ENCODE measurements at places on chromosomes 2 and 18.

GRCh38 chr2:232884001-232884421 is 13.9 kb downstream of the SNORC start:
- DNase-seq = no peak

GRCh38 chr2:160474319-160474645 is 19.3 kb downstream of the RBMS1 start:
- no peak for DNase-seq

DNA sequence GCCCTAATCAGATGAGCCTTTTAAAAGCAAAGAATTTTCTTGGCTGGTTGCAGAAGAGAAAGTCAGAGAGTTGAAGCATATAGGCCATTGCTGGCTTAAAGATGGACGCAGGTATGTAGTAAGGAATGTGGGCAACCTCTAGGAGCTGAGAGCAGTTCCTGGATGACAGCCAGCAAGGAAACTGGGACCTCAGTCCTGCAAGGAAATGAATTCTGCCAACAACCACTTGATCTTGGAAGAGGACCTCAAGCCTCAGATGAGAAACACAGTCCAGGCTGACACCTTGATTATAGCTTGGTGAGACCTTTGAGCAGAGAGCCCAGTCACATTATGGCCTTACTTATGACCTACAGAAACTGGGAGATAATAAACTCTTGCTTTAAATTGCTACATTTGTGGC is 15.7 kb downstream of the PHOSPHO2 start:
- no peak for DNase-seq

DNA sequence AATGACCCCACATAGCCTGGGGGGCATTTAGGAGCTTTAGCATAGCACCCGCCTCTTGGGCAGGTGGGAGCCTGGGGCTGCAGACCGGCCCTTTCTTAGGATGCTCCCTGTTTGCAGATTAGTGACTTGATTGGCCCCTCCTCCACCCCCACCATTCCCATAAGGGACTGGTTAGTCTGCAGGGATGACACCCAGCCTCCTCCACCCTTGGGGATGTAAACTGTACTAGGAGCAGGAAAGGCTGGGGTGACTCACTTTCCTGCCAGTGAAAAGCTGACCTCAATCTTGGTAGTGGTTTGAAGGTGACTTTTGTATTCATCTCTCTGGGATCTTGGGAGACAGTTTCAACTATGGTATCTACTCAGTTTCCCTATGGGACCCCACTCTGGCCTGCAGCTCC is 24.2 kb downstream of the CTIF start:
- no peak for DNase-seq

DNA sequence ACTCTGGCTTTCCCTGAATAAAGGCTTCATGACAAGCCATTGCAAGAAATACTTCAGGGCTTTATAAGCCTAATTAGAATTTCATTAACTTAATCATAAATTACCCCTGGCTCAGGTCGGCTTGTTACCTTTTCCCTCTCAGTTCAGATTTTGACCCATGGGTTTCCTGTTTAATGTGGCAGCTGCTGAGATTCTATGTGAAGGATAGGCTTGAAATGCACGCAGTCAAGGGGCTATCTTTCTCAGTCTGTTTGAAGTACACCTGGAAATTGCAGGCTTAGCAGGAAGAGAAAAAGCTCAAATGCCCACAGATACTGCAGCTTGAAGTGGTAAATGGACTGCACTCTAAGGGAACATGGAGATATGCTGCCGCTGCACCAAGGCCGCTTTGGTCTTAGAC is 49.4 kb downstream of the CAVIN2 start:
- no peak for DNase-seq

- no peak for DNase-seq
These were observed 367.7 kb upstream of the NETO1 start for GRCh38 chr18:73235491-73235890.

DNA sequence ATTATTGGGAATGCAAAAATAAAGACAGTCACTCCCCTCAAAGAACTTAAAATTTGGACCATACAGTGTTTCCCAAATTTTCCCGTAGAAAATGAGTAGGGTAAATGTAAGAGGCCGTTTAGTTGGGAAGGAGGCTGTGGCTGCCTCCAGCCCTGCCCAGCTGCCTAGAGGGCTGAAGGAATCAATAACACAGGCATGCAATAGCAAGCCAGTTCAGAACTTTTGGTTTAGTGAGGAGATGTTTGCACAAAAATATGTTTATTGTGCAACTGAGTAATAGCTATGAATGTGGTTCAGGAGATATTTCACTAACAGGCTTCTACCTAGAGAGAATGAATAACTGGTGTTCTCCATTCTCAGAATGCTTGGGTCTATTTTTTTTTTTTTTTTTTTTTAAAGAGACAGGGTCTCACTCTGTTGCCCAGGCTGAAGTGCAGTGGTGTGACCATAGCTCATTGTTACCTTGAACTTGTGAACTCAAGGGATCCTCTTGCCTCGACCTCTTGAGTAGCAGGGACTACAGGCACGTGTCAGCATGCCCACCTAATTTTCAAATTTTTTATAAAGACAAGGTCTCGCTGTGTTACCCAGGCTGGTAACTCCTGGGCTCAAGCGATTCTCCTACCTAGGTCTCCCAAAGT is 23.6 kb downstream of the UGP2 start:
- no peak for DNase-seq

DNA sequence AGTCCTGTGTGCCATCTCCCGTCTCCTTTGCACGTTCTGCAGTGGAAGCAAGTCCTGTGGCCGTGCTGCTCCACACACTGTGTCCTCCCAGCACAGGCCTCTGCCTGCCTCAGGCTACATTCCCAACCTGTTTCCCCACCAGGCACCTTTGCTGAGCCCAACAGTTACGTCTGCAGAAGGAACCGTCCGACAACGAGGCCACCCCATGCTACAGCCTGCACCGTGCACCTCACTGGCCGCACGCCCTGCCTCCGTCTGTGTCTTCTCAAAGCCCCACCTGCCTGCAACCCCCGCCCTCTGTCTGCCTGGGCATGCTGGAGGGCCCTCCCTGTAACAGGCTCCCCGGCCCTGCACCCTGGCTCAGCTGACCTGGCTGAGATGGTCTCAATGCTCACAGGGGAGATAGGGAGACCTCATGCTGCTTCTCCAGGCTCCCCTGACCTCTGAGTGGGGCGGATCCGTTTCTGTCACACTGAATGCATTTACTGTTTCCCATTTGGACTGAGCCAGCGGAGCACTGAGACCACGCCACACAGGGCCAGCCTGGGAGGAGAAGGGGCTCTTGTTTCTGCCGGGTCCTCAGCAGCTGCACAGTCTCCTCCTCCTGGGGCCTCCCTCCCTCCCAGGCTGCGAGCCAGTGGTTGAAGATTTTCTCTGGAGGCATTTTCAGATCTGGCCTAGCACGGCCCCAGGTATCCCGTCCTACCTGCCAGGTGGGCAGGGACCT is 109.1 kb upstream of the OTOS start:
- DNase-seq = no peak

DNA sequence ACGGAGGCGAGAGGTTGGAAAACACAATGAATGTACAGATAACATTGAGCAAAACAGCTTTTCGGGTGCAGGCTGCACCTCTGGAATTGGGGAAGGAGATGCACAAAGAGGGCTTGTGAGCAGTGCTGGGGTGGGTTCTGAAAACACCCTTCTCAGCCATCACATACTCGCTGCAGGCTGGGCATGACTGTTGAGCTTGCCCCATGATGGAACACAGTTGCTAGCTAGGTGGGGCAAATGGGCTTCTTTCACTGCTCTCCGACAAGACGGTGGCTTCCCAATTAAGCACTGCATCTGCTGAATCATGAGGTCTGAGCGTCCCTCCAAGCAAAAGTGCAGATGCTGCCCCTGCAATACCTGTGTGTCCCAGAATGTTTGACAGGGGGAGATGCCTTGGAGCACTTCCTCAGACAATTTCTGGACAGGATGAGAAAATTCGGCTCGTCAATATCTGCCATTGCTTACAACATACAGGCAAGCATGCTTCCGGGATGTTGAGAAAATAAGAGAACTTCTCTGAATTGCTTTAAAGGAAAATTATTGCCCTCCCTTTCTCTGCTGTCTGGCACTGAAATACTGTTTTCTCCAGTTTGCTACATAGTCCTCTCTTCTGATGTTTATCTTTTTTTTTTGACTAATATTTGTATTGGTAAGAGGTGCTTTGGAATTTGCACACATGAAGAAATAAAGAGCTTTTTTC is 77.3 kb upstream of the SH3BP4 start:
- DNase-seq = no peak

DNA sequence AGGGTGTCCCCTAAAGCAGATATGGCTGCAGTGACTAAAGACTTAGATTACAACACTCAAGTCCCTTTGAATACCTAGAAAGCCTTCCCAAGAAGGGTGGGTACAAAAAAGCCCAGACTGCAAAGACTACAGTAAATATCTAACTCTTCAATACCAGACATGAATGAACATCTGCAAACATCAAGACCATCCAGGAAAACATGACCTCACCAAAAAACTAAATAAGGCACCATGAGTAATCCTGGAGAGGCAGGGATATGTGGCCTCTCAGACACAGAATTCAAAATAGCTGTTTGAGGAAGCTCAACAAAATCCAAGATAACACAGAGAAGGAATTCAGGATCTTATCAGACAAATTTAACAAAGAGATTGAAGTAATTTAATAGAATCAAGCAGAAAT is 138.2 kb upstream of the OTOS start:
- DNase-seq = no peak

DNA sequence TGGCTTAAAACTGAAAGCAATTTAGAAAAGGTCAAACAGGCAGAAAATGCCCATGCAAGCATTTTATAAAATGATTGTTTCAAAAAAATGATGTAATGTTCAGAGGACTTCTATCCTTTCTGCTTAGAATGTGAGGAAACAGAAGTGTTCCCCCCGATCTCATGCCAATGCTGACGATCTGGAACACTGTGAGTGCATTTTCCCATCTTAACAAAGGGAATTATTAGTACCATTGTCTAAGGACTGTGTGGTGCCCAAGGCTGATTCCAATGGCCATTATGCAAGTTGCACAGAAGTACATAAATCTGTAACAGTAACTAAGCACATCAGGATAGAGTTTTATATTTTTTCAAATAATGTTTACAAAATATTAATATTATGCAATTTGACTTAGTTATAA is 185.3 kb downstream of the MYT1L start:
- DNase-seq = no peak

DNA sequence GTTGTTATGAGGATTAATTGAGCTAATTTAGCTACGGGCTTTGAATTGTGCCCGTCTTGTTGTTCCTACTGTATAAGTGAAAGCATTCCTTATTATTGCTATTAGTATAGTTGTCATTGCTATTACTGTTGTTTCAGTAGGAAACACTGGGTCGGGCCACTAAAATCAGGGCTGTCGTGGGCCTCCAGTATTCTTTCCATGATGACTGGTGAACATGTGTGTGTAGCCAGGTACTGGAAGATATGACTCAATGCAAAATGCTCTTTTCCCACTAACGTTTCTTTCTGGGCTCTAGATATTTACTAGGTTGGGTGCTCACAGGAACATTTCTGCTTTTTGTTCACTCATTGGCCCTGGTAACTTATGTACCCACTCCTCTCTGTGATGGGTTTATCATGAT is 4.9 kb downstream of the TTL start:
- no peak for DNase-seq

Measured in NCI-H187 treated with DMSO at 0.1 percent for 48 hours (cell line).